Dermis microvascular lymphatic vessel endothelial cell (primary cell): ENCODE measurements at places on chromosomes 2 and 18. TPM values are rescaled to one million over a fixed set of nuclear protein-coding genes. Genes with fewer than 3 reads are reported as not detected.

DNA sequence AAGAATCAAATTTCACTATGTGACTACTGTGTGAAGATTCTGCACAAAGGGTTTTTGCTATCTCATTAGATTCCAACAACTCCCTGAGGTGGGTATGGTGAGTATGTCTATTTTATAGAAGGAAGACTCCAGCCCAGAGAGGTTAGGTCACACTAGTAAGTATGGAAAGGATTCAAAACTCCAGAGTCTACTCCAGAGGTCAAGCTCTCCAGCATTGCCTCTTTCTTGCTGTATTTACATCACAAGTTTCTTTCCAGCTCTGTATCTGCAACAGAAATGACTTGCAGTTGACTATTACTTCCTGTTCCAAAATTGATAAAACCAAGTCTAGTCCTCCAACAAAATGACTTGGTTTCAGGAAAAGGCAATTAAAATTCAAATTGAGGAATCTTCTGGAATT lies 2.1 kb downstream of the COL4A4 start:
- DNase-seq, result no peak

TLX2 gene
- not detected in 2 replicates for total RNA-seq

DNA sequence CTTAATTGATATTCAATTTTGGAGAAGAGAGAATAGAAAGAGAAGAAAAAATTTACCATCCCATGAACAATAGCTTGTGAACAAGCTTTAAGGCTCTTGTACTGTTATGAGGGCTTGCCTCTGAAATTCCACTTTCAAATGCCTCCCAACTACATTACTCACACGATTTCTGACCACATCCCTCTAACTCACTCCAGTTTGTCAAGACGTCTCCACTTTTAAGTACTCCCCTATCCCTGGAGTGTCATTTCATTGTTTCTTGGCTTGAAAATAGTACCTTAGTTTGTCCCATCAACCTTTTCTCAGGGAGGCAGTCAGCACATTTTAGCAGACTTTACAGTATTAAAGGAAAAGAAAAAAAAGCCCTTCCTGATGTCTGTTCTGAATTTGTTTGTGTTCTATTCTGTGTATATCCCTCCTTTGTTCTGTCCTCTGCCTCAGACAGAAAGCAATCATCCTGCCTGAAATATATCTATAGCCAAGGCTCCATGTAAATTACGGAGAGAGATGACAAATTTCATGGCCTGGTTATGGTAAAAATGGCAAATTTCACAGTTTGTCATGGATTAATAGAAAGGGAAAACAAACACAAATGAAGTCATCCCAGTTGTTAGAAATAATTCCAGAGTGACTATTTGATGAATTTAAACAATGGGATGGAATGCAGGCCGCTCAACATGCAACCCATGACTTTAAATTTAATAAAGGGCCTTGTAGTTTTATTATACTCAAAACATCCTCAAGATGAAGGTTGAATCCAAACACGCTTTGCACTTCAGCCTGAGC lies 228.8 kb downstream of the ETAA1 start:
- DNase-seq, result no peak

GRCh38 chr2:143140864-143141661 lies 11.8 kb downstream of the ARHGAP15 start:
- DNase-seq, result no peak

- no peak for DNase-seq
These were observed 32.9 kb downstream of the LOXHD1 start for GRCh38 chr18:46624127-46624526.

- no peak for DNase-seq
These were observed 533.9 kb downstream of the PARD3B start for GRCh38 chr2:205079173-205079572.

CXCR4 gene
- total RNA-seq, result 26.8 and 37.0 TPM in 2 replicates
